B cell (primary cell): ENCODE measurements at places on chromosomes 16 and 17. TPM values are rescaled to one million over a fixed set of nuclear protein-coding genes. Genes with fewer than 3 reads are reported as not detected.

Gene NTN1
- 0.10 and 0.33 TPM in 2 replicates for polyA plus RNA-seq

Gene CPNE7
- 0.51 and 1.0 TPM in 2 replicates for polyA plus RNA-seq

DNA sequence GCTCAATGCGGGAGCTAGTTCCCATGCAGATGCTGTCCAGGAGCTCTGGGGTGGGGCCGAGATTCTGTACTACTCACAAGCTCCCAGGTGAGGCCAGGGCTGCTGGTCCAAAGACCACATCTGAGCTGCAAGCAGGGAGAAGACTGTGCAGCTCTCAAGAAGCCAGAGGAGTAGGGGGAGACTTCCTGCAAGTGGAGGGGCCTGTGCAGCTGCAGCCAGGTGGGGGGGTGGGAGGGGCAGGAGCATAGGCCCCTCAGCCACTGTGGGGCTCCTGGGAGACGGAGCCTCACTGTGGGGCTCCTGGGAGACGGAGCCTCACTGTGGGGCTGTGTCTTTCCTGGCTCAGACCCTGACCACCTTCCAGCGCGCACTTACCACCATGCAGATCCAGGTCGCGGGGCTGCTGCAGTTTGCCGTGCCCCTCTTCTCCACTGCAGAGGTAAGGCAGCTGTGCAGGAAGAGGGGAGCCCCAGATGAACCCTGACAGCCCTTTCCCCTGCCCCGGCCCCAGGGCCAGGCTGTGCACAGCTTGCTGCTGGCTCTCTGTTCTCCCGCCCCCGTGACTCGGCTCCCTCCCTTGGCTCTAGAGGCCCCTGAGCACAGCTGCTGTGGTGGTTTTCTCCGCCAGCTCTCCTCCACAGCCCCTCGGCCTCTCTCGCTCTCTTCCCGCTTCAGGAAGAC lies 24.3 kb upstream of the DNAI2 start:
- H3K27me3 ChIP-seq, result no peaks in the 10 kb centered on the region
- DNase-seq, result no peak
- no peaks in the 10 kb centered on the region for H3K4me1 ChIP-seq

DNA sequence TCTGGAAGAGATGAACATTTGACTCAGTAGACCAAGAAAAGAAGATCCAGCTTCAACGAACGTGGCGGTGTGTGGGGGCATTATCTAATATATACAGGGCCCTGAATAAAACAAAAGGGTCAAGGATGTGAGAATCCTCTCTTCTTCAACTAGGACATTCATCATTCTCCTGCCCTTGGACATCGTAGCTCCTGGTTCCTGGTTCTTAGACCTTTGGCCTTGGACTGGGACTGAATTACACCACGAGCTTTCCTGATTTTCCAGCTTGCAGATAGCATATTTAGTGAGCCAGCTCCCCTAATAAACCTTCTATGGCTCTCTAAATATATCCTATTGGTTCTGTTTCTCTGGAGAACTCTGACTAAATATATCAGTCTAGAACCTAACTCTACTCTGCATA lies 29.5 kb upstream of the HELZ start:
- no peak overlapping the region for H3K27ac ChIP-seq
- H3K4me1 ChIP-seq, result no peaks in the 10 kb centered on the region
- H3K27me3 ChIP-seq, result no peaks in the 10 kb centered on the region
- H3K4me3 ChIP-seq, result no peak overlapping the region
- DNase-seq, result no peak

- no peak overlapping the region for H3K27ac ChIP-seq
- no peaks in the 10 kb centered on the region for H3K27me3 ChIP-seq
- DNase-seq, result no peak
- no peaks in the 10 kb centered on the region for H3K4me1 ChIP-seq
- H3K4me3 ChIP-seq, result no peak overlapping the region
Measured at GRCh38 chr17:80029258-80029974, 6.3 kb downstream of the TBC1D16 start.

Gene FGF11
- 2.7 and 3.3 TPM in 2 replicates for polyA plus RNA-seq

GRCh38 chr17:27558341-27558740 lies 72.6 kb upstream of the LGALS9 start:
- H3K4me3 ChIP-seq, result no peak overlapping the region
- H3K27me3 ChIP-seq, result no peaks in the 10 kb centered on the region
- H3K36me3 ChIP-seq, result no peaks in the 10 kb centered on the region
- no peak for DNase-seq
- no peak overlapping the region for H3K27ac ChIP-seq
- H3K4me1 ChIP-seq, result peaks cover 7% of the 10 kb centered on the region

Gene DDX19B
- polyA plus RNA-seq, result 26.3 and 33.0 TPM in 2 replicates

- no peak overlapping the region for H3K27ac ChIP-seq
- peaks cover 12% of the 10 kb centered on the region for H3K36me3 ChIP-seq
- no peak for DNase-seq
- no peaks in the 10 kb centered on the region for H3K27me3 ChIP-seq
Measured at GRCh38 chr16:89985219-89985618, 34.0 kb downstream of the DBNDD1 start.

DNA sequence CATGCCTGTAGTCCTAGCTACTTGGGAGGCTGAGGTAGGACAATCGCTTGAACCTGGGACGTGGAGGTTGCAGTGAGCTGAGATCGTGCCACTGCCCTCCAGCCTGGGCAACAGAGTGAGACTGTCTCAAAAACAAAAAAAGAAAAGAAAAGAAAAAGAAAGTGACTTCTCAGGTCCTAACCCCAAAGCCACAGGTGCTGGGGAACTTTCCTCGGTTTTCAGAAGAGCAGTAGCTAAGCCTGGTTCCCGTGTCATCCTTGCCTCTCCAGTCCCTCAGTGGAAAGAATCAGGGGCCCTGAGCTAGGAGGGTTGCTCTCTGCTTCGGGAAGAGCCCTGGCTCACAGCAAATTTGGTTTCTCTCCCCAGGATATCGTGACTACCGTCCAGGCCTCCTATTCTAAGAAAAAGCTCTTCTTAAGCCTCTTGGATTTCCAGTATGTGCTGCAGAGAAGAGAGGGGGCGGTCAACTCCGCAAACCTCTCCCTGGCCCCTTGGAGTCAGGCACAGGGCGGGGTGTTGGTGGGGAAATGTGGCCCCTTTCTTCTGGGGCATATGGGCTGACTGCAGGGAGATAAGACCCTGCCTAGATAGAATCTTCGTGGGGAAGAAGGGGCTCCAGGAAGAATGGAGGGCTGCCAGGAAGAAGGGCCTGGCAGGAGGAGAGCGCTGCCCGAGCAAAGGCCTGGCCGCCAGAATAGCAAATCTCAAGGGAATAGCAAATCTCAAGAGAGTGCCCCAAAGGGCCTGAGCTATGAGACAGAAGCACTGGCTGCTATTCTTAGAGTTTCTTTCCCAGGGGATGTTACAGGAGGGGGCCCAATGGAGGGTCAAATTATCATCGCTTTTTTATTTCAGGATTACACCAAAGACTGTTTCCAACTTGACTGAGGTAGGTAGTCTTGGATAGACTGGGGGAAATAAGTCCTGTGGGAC lies 8.3 kb upstream of the NLRC5 start:
- no peak overlapping the region for H3K4me3 ChIP-seq

GRCh38 chr17:35844547-35844946 lies 24.1 kb downstream of the HEATR9 start:
- no peak overlapping the region for H3K4me3 ChIP-seq
- no peaks in the 10 kb centered on the region for H3K4me1 ChIP-seq
- no peak for DNase-seq
- H3K27ac ChIP-seq, result no peak overlapping the region
- H3K36me3 ChIP-seq, result peaks cover 80% of the 10 kb centered on the region
- no peaks in the 10 kb centered on the region for H3K27me3 ChIP-seq
